ENCODE measurements at places on chromosomes 13 and 19. TPM values are rescaled to one million over a fixed set of nuclear protein-coding genes. Genes with fewer than 3 reads are reported as not detected.
A peak's percentile ranks its signal among the peaks of the same experiment; 100 is the strongest.

ZNF773 gene
- 4.0 TPM for polyA plus RNA-seq

- no peak for DNase-seq
Observed at GRCh38 chr19:51509823-51510660, 8.4 kb upstream of the SIGLEC12 start.

DNA sequence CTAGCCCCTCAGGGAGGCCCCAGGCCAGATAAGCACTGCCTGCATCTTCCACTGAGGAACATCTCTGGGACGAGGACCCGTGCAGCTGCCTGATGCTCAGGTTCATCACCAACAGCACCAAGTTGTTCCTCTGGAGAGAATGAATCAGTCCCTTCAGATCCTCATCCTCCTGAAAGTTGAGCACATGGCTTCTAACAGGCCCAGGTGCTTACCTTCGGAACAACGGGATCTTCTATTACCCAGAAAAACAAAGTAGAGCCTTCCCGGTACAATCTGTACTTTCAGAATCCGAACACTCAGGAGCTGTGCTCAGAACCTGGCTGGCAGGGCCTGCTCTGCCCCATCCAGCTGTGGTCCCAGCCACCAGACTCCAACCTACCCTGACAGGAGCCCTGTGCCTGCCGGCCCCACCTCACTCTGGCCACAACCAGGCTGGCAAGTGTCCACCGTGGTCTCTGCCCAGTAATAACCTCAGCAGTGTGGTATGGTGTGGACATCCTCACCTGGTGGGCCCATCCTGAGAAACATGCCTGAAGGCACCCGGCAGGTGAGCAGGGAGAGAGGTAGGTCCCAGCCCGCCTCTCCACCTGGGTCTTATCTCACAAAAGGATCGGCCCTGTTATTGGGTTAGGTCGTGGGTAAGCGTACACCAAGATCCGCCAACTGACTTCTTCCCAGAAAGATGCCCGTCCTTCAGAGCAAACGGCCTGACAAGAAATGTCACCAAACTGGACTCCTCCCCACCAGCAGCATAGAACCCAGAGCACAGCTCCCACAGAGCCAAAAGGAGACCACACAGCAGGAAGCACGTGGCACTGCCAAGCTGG is 34.1 kb downstream of the ELL start:
- DNase-seq, result no peak

DNA sequence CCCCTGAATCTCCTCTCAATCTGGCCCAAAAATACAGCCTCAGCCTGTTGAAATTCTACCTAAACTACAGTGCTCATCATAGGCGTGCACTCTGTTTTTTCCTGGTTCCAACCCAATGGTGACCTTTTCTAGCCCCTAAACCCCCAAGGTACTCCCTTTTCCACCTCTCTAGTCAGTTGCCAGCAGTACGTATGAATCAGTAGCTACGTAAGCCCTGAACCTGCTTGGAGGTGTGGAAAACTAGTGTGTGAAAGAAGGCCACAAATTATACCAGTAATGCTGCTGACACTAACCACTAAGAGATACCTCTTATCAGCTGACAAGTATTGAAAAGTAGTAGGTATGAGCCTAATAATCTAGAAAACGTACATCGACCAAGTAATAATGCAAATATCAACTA is 60.9 kb downstream of the FOXO1 start:
- DNase-seq, result no peak

DNA sequence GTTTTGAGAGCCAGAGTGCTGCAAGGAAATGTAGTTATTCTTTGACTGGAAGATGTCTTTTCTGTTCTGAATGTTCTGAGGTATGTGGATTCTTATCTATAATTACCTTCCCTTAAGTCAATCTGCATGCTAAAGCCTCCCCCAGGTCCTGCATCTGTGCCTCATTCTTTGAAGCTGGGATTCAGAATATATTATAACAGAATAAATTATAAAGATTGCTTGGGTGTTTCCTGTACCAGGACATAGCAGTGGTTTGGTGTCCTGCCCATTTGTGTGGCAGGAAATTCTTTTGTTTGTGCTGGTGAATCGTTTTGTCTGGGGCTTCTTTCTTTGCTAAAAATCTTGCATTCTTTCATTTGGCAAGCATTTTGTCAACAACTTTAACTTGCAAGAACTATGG is 60.2 kb downstream of the ITGBL1 start:
- no peak for DNase-seq

FCGBP gene
- polyA plus RNA-seq, result 0.03 TPM

DNA sequence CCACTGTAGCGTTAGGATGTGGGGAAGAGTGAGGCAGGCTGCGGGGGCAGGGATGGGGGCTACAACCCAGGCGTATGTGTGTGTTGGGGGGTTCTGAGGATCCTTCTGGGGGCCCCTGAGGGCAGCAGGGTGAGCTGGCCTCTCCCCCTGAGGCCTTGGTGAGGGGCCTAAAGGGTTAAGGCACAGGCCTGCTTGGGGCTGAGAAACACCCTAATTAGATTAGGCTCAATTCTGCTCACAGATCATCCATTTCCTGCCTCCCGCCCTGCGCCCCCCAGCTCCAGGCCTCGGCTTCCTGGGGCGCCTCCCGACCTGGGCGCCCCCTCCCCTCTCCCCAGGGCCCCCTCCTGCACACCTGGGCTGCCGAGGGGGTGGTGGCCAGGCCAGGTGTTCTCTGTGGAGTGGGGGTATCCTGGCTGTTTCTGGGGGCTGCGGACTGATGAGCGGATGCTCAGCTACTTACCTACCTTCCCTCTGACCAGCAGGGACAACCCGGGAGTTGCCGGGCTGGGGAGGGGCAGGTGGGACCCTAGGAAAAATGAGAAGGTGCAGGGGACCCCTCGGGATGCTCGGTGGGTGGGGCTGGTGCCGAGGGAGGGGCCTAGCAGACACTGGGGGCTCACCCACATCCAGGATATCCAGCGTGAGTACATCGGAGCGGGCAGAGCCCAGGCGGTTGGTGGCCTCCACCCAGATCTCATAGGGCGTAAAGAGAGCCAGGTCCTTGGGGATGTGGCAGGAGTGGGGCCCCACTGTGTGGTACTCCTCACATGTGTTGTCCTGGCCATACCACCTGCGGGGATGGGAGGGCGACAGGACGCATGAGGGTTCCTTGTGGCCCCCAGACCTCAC is 8.6 kb downstream of the CRLF1 start:
- no peak for DNase-seq

- DNase-seq, result no peak
Observed at GRCh38 chr19:46727757-46728156, 10.8 kb upstream of the PRKD2 start.

- DNase-seq, result peak; percentile 42
Observed at GRCh38 chr13:51317262-51317661, 22.2 kb upstream of the SERPINE3 start.

GRCh38 chr13:53250272-53250875 is 221.8 kb downstream of the OLFM4 start:
- peak; percentile 63 for DNase-seq

CGB1 gene
- polyA plus RNA-seq, result not detected

Measured in endothelial cell of umbilical vein (primary cell).